ENCODE measurements at places on chromosomes 6 and 20.
A peak's percentile ranks its signal among the peaks of the same experiment; 100 is the strongest.

DNA sequence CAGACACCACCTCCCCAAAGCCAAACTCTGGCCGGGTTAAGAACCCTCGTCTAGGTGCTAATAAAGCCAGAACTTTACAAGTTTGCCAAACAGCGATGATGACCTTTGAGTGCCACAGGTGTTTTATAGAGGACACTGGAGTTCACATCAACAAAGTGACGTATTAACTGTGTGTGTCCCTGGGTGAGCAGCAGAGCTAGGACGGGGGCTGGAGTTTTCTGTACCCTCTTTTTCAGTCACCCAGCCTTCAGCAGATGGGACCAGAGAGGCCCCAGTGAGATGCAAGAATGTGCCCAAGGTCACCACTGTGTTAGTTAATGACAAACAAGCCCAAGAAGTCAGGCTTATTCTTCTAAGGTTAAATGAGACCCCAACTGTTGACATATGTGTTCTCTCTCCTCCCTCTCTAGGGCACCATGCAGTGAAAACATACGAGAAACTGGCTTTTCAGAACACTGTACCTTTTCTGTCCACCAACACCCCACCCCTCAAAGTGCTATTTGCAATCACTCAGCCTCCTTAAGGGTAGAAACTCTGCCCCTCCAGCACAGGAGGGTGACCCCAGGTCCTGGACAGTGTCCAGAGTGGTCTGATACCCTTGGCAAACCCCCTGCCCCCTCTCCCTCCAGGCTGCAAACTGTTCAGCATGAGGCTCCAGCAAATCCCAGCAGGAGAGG lies 5.2 kb downstream of the SDC4 start:
- DNase-seq = no peak

- no peak for DNase-seq
Observed at GRCh38 chr6:7241160-7241559, 71.8 kb downstream of the SSR1 start.

DNA sequence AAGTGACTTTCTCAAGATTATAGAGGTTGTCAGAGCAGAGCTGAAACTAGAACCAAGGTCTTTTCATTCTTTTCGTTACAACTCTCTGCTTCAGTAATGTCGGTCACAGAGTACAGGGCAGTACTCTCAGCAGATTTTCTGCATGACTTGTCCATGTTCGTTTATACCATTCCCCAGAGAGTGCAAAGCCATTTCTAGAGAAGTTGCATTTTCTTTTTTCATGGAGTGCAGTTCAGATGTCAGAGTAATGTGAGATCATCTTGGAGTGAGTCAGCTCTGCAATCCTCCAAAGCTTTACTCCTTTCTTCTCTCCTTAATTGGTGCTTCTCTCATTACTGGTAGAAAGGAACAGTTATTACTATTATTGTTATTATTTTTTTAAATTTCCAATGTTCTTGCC lies 115.6 kb upstream of the B3GAT2 start:
- no peak for DNase-seq

- no peak for DNase-seq
Observed at GRCh38 chr6:111487661-111488060, 4.6 kb upstream of the REV3L start.

- DNase-seq = peak; percentile 28
Observed at GRCh38 chr6:112311950-112312547, 35.1 kb upstream of the RFPL4B start.

- no peak for DNase-seq
Observed at GRCh38 chr6:106886922-106887797, 87.4 kb downstream of the CD24 start.

- no peak for DNase-seq
Observed at GRCh38 chr6:85579581-85579980, 14.1 kb downstream of the SNX14 start.

- no peak for DNase-seq
Observed at GRCh38 chr6:154673919-154674318, 59.3 kb upstream of the SCAF8 start.

GRCh38 chr6:72035966-72036365 lies 149.6 kb downstream of the RIMS1 start:
- DNase-seq = no peak

DNA sequence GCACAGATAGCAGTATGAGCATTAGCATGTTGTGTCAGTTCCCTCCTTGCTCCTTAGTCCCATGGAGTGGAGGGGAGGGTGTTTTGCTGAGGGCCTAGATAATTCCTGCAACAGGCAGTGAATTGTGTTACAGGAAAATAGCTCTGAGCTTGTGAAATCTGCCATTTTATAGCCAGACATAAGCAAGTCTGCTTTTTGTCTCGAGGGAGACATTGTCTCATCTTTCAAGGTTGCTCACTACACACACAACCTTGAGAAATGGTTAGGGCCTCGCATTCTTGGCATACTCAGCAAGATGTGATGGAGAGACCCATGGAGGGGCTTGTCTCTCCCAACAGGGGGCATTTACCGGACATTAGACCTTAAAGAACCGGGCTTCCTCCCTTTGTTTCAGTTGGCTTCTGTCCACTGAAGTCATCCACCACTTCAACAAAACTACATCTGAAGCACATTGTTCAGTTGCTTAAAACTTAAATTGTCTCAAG lies 108.0 kb upstream of the FOXO3 start:
- no peak for DNase-seq

DNA sequence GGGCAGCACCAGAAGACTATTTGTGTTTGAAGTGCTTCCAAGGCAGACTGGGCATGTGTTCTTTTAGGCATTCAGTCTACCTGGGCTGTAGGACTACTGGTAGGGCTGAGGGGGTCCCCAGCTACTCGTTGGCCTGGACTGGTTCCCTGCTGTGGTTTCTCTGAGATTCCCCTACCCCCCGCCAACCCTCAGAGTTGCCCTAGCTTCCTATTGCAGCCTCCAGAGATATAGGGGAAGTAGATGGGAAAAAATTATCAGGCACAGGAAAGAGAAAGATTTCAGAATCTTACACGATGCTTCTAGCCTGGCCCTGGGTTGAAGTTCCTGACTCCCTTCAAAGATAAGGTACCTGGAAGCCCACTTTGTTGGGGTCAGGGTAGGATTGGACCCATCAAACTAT lies 22.5 kb downstream of the BRPF3 start:
- no peak for DNase-seq

- DNase-seq = no peak
Observed at GRCh38 chr6:155185544-155185943, 78.3 kb upstream of the CLDN20 start.

- DNase-seq = no peak
Observed at GRCh38 chr20:49207076-49207475, 12.1 kb upstream of the DDX27 start.

DNA sequence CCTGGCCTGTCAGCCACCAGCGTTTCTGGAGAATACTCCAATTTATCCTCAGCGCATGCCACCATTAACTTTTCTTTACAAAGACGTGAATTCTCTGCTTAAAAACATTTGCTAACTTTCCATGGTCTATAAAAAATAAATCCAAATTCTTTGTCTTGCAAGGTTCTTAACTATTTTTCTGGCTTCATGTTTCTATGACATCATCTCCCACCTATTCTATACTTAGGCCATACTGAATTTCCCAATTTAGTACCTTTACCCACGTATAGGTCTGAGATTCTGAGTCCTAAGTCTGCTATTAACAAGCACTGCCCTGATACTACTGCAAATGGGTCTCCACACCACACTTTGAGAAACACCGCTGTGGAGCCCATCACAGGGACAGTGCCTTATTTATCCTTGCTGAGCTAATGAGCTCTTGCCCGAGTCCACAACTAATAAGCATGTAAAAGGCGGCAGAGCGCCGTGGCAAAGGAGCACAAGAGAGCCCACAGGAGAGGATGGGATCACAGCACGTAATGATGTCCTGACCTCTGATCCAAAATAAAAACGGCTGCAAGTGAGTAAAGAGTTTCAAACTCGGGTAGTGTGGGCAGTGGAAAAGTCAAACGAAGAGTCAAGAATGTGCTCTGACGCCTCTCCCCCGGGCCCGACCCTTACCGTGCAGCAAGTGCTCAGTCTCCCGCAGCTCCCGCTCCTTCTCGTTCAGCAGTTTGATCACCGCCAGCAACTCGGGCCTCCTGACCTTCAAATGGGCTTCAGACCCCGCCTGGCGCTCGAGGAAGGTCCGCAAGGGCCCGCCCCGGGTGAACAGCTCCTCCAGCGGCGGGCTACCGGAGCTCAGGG lies 519 bp downstream of the MTRF1L start:
- DNase-seq = peak; percentile 32

GRCh38 chr6:129513471-129513870 lies 196.5 kb downstream of the ARHGAP18 start:
- DNase-seq = no peak

- peak; percentile 71 for DNase-seq
Observed at GRCh38 chr6:35601331-35602132, 87.2 kb downstream of the FKBP5 start.

GRCh38 chr6:164690241-164690640 lies 619.2 kb downstream of the C6orf118 start:
- no peak for DNase-seq

GRCh38 chr20:44067650-44068081 lies 119.3 kb downstream of the JPH2 start:
- no peak for DNase-seq

- DNase-seq = peak; percentile 66
Observed at GRCh38 chr20:47296950-47297349, 59.5 kb downstream of the ZMYND8 start.

DNA sequence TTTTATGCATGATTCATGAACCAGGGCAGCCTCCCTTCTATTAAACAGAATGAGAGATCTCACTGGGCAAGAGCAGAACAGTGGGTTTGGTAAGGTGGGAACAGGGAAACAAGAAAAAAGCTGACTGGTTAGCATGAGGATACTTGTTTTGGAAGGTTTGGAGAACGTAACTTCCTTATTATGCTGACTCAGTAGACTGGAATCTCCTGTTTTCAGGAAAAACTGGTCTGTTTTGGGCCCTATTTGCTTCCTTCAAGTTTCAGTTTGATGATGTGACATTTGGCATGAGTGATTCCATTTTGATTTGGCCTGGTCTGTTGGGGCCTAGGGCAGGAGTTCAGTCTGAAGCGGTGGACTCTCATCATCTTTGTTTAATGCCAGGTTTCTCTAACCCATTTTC lies 172.0 kb downstream of the MYLK4 start:
- DNase-seq = no peak

GRCh38 chr6:116015561-116015960 lies 45.1 kb downstream of the FRK start:
- no peak for DNase-seq

DNA sequence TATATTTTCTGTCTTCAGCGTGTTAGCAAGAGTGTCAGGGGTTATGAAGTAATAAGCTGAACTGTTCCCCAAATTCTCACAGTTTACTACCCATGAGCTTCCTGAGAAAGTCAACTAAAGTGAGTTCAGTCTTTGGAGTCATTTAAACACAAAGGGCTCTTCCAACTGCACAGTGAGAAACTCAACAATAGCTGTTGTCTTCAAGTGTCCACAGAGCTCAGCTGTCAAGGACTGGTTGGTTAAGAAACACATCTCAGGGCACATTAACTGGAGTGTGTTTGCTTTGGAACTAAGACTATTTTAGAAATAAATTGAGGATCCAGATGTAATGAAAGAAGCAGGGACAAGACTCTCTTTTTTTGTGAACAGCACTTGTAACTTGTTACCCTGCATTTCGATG lies 241.4 kb upstream of the SOX4 start:
- no peak for DNase-seq

DNA sequence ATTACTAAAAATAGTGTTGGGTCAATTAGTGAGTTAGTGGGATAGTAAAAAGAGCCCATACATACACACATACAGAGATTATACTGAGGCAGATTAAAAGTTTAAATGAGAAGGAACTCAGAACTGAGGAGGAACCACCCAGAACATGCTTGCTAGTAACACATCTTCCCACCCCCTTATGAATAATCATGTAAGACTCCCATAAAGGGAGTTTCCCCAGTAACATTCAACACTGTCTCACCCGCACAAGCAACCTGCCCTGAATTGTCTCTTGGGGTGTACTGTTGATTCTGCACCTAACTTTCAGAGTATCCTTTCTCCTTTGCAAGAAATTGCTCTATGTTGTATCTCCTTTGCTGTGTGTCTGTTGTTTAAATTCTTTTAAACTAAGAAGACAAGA lies 11.1 kb upstream of the HLA-DQB2 start:
- no peak for DNase-seq

DNA sequence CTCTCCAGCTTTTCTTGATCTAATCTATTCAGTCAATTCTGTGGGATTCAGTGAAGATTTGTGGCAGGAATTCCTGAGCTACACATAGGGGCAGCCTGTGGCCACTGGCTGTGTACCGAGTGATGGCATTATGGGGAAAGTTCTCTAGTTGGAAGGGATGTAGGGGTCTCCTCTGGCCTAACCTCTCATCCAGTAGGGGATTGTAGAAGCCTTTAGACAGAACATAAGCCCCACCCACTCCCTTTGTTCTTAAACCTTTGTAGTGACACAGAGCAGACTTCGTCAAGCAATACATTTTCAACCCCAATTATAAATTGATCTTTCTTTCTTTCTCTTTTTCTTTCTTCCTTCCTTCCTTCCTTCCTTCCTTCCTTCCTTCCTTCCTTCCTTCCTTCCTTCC lies 188.9 kb downstream of the QKI start:
- no peak for DNase-seq

DNA sequence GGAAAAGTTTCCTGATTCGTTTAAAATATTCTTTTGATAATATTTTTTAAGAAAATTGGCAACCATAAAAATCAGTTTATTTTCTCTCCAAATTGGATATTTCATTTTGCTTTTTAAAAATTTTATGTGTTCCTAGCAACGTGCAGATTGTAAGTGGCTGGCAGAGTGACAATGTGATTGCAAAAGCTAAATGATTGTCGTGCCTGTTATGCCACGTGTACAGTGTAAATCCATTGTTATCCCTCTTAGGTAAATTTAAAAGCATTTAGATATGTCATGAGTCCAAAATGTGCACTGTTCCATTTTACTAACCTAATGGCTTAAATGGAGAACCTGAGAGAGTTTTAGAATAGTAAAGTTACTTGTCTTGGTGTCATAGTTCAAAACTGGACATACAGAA lies 94.4 kb upstream of the ADGRF4 start:
- no peak for DNase-seq

DNA sequence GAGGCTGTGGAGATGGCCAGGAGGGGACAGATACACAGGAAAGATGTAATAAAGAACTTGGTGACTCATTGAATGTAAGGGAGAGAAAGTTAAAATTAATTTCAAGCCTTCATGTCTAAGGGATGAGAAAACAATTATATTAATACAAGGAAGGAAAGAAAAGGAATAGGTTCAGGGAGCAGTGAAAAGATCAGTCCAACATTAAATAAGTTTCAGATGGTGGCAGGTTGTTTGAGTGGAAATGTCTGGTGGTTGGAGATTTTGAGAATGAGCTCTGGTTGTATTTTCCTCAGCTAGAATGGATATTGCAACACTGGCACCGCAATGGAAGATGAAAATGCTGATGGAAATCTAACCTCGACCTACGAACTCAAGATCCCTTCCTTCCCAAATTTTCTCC lies 304.3 kb downstream of the COL12A1 start:
- no peak for DNase-seq

GRCh38 chr20:5971203-5971602 lies 20.8 kb downstream of the MCM8 start:
- DNase-seq = no peak
